Occipital lobe (tissue), 3 donors: ENCODE measurements at places on chromosomes 3 and 15.

DNA sequence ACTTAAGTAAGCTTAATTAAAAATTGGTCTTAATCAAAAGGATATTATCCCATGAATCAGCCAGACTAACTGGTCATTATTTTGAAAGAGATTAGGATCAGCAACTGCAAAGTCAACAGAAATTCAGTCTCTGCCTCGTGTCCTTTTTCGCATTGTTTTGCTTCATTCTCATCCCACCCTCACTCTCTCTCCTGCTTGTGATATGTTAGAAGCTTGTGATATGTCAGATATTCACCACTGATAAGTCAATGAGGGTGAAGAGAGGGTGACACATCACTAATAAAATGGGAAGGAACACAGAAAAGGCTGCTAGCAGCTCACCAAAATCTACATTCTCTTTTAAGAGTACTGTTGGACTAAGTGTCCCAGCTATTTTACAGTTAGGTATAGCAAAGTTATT is 146.1 kb downstream of the SUCNR1 start:
- no peak for DNase-seq

GRCh38 chr3:113157408-113158030 is 53.8 kb upstream of the BOC start:
- no peak for DNase-seq

DNA sequence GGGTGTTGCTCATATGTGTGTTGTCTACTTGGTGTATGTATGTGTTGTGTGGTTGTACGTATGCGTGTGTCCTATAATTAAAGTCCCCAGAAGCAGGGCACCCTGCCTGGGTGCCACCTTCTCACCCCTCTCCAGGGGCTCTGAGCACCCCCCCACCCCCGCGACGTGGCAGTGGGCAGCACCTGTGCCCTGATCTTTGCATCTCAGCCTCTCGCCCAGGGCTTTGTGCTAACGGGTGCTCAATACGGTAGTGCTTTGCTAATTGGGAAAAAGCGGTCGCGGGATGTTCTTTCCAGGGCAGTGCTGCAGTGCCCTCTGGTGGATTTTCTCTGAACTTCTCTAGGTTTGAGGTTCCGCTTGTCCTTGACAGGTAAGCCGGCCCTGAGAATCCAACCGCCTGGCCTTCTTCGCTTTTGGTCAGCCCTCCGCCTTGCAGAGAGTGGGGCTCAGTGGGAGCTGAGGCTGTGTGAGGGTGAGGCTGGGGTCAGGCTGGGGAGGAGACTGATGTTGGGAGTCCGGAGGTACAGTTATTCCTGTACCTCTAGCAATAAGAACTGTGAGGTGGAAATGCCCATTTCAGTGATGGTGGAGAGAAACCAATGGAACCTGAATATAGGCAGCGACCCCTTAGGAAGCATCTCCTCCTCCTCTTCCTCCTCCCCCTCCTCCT is 17.6 kb upstream of the EPHB3 start:
- peak; percentile 49 for DNase-seq

DNA sequence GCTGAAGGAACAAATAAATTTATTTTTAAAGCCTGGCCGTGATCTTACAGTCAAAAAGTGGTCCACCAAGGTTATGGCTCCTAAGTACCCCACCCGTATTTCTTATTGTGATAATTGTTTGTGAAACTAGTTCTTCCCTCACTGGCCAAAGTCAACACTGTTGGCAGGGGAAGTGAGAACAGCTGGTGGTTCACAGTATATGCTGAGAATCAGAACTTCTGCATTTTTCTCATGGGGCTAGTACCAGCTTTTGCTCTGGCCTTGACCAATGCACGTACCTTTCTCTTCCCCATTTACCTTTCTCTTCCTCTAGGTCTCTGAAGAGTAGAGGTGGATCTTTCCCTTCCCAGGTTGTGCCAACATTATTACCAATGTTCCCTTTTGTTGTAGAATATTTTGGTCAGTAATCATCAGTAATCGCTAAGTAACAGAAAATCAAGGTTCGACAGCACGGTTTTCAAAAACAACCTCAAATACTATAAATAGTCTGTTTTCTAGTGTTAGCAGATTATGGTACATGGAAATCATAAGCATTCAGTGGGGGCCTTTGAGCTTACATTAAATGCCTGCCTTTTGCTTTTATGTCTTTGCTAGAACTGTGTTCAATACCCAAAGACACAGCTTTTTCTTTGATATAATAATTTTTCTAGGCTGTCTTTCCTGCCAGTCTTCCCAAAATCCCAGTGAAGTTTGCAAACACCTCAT is 268.0 kb downstream of the LPP start:
- DNase-seq, result no peak

GRCh38 chr15:34783431-34783830 is 11.9 kb downstream of the ACTC1 start:
- DNase-seq, result no peak

- DNase-seq, result no peak
These were observed 667.1 kb upstream of the NR2F2 start for GRCh38 chr15:95663156-95664100.

DNA sequence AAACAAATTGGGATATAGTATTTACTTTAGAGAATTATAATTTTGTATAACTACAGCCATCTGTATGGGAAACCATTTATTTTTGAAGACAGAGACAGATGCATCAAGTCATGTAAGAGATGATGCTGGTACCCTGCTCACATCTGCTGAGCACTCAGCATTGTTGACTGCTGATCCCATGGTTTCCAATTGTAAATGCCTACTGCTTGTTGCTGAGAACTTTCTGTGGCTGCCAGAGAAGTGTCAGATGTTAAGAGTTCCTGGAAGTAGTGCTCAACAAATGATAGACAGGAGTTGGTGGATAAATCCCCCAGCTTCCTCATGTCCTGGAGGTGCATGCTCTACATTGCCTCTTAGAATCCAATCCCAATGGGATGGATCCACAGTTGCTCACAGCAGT is 167.1 kb downstream of the OXSM start:
- no peak for DNase-seq

DNA sequence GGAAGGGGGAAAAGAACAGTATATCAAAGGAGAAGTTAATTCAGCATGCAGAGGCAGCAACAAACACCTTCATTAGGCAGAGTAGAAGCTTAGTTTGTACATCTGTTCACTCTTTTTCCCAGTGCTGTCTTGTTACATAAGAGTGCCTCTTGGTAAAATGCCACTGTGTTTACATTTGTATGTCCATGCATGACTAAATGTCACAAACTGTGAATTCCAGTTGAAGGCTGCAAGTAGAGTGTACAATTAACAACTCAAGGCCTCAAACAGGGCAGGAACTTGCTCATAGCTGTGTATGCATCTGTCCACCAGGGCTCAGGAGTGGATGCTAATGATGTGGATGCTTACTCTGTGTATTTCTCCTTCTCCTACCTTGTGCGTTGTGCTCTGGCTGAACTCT is 214.2 kb upstream of the TPM1 start:
- no peak for DNase-seq

- DNase-seq, result no peak
These were observed 84.8 kb upstream of the MLF1 start for GRCh38 chr3:158486200-158486599.

- DNase-seq, result no peak
These were observed 24.4 kb downstream of the TMEM45A start for GRCh38 chr3:100516838-100517237.

- no peak for DNase-seq
These were observed 110.6 kb upstream of the TSPAN3 start for GRCh38 chr15:77181305-77182074.

DNA sequence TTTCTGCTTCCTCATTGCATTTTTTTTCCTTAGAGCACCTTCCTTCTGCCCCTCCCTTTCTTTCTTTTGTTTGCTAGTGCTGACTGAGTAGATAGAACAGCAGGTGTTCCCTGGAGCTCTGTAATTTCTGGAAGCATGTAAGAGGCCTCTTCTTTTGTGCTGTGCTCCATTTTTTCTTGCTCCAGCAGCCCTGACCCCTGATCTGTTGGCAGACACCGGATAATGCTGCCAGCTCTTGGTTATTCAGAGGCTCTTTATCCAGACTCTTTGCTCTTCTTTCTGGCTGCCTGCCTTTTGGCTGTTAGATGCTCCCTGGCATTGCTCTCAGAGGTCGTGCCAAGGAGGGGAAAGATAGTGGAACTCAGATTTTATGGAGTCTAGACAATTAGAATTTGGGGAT is 104.4 kb upstream of the RBMS3 start:
- DNase-seq, result peak; percentile 1

GRCh38 chr3:135383301-135383700 is 582.2 kb upstream of the PPP2R3A start:
- no peak for DNase-seq

- no peak for DNase-seq
These were observed 50.7 kb downstream of the UMPS start for GRCh38 chr3:124780761-124781475.

GRCh38 chr3:48629894-48630293 is 5.4 kb downstream of the SLC26A6 start:
- DNase-seq, result no peak

DNA sequence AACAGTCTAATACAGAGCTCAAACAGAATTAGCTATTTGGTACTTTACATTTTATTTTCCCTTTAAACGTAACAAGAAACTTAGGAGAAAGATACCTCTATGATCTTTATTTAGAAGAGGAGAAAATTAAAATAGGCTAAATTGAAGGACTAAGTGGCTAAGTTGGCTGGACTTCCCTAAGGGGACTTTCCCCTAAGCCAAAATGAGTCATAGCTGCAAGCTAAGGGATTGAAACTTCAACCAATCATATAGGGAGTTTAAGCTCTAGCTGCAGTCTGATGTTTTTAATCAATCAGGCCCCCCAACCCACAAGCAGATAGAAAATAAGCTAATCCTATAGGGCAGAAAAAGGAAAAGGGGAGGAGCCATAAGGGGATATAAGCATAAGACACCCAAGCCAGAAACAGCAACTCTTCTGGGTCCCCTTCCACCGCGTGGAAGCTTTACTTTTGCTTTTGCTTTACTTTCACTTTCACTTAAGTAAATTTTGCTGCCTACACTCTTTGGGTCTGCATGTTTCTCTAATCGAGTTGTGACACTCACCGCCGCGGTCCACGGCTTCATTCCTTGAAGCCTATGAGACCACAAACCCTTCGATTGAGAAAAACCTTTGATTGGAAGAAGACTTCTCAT is 1108.5 kb upstream of the EPHA6 start:
- DNase-seq, result no peak

DNA sequence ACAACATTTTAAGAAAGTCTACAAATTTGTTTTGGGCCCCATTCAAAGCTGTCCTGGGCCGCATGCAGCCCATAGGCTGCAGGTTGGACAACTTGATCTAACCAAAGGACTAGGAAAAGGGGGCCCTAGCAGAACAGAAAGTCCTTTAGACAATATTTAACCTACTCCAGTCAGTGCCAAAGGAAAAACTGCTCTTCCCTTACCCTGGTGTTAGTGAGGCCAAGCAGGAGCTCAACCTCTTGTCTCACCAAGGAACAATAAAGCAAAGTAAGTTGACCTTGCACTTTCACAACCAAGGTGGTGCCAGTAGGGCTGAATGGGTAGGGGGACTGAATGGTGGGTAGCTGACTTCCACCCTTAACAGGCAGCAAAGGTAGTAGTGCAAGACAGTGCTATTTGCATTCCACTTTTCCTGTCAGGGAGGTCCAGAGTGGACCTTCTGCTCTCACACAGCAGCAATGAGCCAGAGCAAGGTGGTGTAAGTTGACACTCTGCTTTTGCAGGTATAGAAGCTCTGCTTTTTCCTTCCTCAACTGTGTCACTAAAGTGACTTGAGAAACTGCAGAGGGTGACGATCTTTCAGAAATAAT is 124.9 kb downstream of the WDR72 start:
- DNase-seq, result no peak

DNA sequence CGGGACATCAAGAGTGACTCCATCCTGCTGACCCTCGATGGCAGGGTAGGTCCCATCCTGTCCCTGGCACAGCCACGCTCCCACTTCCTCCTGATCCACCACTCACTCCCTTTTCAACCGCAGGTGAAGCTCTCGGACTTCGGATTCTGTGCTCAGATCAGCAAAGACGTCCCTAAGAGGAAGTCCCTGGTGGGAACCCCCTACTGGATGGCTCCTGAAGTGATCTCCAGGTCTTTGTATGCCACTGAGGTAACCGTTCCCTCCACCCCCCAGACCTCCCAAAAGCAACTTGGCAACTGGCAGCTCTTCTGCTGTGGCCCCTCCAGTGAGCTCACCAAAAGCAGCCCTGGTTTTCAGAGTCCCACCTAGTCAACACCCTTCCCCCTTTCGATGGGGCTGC is 9.4 kb downstream of the ANKRD63 start:
- no peak for DNase-seq

GRCh38 chr15:98121957-98122356 is 161.5 kb downstream of the ARRDC4 start:
- DNase-seq, result no peak

- DNase-seq, result no peak
These were observed 148.0 kb upstream of the OSTN start for GRCh38 chr3:191051037-191051436.

DNA sequence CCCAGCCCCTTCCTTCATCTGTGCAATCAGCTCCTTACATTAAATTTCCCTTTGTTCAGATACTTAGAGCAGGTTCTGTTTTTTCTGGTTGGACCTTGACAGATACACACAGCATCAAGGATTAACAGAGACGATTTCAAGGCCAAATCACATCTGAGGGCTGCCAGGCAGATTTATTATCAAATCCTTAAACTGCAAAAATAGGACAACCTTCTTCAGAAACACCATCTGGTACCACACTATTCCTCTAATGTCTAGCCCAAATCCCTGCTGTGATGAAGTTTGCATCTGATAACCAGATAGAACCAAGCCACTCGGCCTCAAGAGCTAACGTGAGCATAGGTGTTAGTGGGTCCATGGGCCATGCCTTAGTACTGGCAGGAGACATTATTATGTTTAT is 250.7 kb upstream of the PROK2 start:
- DNase-seq, result no peak

GRCh38 chr15:82763361-82764116 is 42.3 kb downstream of the FSD2 start:
- DNase-seq, result no peak
